ENCODE measurements at places on chromosomes 16 and 17.

DNA sequence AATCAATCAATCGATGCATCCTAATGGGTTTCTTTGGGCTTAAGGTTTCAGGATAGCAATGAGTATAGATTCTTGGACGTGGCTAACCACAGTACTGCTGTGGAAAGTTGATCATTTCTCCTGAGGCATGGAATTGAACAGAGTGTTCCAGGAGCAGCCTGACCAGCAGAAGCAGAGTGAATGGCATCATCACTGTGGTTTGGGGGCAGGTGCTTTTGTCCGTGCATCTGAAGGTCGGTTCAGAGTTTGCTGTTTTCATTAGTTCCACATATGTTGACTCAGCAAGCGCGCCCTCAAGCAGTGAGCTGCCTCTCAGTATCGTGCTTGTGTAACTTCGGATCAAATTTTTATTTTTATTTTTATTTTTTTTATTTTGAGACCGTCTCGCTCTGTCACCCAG lies 24.9 kb downstream of the KIAA0513 start:
- no peak for DNase-seq

- DNase-seq: no peak
Observed at GRCh38 chr17:56505154-56505756, 88.2 kb upstream of the NOG start.

GRCh38 chr17:14731591-14731990 lies 430.7 kb downstream of the HS3ST3B1 start:
- no peak for DNase-seq

GRCh38 chr16:1790611-1791255 lies 2.8 kb downstream of the IGFALS start:
- DNase-seq: no peak

GRCh38 chr16:11604783-11605563 lies 18.3 kb upstream of the LITAF start:
- DNase-seq: no peak

GRCh38 chr17:78889531-78889930 lies 13.5 kb downstream of the CEP295NL start:
- no peak for DNase-seq

DNA sequence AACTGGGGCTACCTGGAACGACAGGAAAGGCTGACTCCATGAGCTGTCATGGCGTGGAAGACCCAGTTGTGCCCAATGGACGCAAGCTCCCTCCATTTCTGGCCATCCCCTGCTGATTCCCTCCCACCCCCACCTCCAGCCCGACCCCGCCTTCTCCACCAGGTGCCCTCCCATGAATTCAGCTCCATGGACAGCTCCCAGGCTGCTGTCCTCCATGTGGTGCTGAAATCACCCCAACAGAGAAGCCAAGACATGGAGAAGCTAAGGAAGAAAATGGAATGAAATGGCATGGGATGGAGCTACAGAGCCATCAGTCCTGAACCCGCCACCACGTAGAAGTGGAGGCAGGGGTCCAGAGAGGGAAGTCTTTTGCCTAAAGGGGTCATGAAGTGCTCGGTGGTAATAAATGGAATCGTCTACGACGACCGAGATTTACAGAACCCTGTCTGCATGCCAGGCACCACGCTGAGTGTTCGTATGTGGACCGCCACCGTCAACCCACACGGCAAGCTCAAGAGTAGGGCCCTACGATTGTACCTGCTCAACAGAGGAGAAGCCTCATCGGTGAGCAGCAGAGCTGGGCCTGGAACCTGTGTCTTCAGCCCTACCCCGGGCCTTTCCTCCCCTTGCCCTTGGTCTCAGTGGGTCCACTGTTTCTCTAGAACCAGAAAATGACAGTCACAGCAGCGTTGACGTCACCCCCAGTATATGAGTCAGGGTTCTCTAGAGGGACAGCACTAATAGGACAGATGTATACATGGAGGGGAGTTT lies 9.3 kb upstream of the ZC3H18 start:
- DNase-seq: no peak

DNA sequence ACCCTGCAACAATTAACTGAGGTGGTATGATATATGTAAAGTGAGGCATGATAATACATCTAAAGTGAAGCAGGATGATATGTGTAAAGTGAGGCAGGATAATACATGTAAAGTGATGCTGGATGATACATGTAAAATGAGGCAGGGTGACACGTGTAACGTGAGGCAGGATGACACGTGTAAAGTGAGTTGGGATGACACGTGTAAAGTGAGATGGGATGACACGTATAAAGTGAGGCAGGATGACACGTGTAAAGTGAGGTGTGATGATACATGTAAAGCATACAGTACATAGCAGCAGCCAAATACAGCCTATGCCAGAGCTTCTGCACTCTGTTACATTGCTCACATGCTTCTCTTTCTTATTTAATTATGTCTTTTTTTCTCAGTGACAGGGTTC lies 184.4 kb upstream of the FOXF1 start:
- DNase-seq: no peak

GRCh38 chr17:29163563-29163962 lies 16.6 kb downstream of the MYO18A start:
- DNase-seq: no peak

GRCh38 chr16:86210403-86211193 lies 299.7 kb upstream of the FOXF1 start:
- DNase-seq: no peak

- no peak for DNase-seq
Observed at GRCh38 chr17:72997559-72997958, 94.9 kb downstream of the SLC39A11 start.

DNA sequence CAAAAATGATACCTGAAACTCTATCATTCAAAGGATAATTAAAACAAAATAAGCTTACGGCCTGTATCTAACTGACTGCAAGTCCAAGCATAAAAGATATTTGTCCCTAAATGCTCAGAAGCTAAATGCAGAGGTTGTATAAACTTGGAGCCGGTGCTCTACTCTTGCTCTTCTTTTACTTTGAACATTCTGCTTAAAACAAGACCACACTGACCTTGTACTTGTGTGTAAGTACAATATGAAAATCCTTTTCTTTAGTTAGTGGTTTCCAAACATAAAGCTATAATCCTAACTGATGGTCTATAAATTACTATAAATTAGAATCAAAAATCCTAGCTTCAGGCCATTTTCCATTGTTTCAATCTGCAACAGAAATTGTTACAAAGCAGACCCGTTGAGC lies 74.6 kb downstream of the SPAG9 start:
- DNase-seq: no peak

DNA sequence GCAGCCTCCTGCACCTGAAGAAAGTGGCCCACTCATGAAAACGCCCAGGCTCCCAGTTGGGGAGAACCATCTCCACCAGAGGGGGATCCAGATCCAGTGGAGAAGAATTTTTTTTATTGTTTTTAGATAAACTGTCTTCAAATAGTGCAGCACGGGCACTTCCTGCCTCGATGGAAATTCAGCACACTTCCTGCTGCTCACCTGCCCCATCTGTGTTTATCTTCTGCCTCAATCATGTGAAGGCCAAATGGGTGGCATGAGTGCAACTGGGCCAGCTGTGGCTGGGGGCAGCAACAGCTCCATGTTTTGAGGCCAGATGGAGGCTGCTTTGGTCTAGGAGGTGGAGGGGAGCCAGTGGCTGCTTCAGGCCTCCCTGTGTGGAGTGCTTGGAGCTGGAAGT lies 75.9 kb upstream of the WSB1 start:
- no peak for DNase-seq

- no peak for DNase-seq
Observed at GRCh38 chr16:54538276-54538675, 251.7 kb upstream of the IRX3 start.

DNA sequence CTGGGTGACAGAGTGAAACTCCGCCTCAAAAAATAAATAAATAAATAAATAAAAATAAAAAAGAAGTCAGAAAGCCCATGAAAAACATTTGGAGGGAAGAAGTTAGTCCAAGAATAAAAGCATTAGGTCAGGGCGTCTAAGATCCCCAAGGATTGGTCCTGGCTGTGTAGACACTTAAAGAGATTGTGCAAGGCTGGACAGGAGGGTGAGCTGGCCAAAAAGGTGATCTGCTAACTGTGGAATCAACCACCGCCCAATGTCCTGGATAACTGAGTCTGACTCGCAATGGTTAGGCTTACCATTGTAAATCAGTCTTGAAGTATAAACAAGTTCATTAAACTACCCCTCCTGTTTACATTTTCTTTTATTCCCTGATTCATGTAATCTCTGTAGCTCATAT lies 8.8 kb upstream of the ABCA8 start:
- DNase-seq: no peak

- no peak for DNase-seq
Observed at GRCh38 chr16:21097151-21097550, 53.5 kb downstream of the DNAH3 start.

- no peak for DNase-seq
Observed at GRCh38 chr16:47008174-47008573, 34.7 kb upstream of the DNAJA2 start.

DNA sequence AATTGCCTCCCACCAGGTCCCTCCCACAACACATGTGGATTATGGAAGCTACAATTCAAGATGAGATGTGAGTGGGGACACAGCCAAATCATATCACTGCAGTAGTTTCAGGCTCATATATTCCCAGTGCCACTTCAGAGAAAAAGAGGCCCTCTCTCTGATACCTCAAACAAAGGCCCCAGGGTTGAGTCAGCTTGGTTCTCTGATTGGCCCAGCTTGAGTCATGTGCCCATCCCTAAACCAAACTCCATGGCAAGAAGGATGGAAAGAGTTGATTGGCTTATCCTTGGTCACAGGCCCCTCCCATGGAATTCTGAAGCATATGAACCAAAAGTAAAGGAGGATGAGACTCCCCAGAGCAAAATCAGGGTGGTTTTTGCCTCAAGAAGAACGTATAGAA lies 75.9 kb upstream of the IRX6 start:
- DNase-seq: no peak
